NCI-H510A (cell line): ENCODE measurements at places on chromosomes 3 and 15.

DNA sequence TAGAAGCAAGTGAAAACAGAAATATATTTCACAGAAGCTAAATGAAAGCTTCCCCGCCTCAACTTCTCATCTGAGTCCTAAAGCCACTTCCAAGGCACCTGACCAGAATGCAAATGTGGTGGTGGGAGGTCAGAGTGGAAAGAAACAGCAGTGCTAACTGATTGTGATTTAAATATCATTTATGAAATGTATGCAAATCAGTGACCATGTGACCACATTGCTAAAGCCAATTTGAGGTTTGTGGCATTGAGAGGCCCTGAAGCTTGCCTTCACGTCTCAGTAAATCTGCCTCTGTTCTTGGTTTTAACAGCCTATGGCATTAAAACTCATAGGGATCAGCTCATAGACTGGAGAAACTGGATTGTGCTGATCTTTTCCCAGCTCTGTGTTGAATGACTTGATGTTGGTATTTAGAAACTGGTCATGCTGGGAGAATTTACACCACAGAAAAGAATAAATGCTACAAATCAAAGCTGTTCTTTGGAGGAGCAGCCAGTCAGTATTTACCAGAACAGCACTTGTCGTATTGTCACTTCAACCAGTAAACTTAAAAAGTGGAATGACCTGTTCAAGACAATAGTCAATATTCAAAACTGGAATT is 481.4 kb upstream of the ALCAM start:
- no peak for DNase-seq

- peak; percentile 27 for DNase-seq
Measured at GRCh38 chr15:63610209-63610841, 13.1 kb downstream of the FBXL22 start.

- no peak for DNase-seq
Measured at GRCh38 chr3:160403028-160403545, 3.6 kb downstream of the SMC4 start.

DNA sequence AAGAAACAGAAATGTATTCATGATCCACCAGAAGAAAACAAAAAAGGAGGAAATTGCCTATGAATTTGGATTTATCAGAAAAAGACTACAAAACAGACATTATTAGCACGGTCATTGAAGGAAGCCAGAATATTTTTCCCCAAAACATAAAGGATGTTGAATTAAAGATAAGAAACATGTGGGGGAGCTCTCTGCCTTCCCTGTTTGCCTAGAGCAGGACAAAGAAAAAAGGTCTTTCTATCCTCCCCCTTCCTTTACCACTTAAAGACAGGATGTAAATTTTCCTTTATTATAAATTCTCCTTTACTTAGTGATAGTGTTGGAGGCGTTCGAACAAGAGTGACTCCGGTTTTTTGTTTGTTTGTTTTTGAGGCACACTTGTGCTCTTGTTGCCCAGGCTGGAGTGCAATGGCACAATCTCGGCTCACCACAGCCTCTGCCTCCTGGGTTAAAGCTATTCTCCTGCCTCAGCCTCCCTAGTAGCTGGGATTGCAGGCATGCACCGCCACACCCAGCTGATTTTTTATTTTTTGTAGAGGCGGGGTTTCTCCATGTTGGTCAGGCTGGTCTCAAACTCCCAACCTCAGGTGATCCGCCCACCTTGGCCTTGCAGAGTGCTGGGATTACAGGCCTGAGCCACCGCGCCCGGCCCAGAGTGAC is 14.9 kb upstream of the RPN1 start:
- no peak for DNase-seq

DNA sequence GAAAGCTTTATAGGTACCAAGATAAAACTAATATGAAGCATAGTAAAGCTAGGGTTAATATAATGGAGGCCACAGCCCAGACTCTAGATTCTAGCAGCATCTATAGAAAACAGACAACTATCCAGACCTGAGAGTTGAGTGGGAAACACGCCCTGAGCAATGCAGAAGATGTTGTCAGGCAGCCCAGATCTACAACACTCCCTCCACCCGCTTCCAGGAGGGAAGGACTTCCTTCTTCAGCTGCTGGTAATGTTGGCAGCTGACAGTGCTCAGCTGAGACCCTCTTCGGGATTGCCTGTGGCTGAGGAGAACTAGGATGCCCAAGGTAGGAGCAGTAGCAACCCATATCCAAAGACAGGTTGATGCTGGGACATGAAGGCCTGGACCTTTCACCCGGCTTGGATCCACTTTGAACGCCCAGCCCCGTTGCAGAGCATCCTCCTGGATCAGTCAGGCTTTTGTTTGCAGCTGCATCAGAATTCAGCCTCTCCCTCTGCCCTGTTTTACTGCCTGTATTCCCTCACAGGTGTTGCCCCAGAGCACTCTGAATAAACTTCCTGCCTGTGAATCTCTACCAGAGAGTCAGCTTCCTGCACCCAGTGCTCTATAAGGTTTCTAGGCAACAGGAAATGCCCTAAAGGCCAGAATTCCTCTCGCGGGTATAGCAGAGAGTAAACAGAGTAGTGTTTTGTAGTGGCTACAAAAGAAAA is 174.7 kb upstream of the IL12A start:
- DNase-seq = no peak
